ENCODE measurements at places on chromosomes 4 and X.

DNA sequence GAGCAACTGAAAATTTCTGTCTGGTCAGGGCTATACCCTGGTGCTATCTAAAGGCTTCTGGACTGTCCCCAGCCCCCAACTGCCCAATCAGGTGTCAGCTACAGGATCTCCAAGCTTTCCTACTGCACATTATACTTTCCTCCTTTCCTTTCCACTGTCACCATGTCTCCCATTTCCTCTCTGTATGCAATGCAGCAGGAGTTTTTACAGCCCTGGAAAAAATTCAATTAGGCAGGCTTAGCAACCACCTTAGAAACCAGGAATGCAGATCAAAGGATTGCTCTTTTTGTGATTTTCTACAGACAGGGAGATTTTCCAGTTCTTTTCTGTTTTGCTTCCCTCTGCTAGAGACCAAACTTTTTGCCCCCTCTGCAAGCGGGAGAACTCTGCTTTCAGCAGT, 6.0 kb upstream of the NAF1 start:
- DNase-seq: no peak

DNA sequence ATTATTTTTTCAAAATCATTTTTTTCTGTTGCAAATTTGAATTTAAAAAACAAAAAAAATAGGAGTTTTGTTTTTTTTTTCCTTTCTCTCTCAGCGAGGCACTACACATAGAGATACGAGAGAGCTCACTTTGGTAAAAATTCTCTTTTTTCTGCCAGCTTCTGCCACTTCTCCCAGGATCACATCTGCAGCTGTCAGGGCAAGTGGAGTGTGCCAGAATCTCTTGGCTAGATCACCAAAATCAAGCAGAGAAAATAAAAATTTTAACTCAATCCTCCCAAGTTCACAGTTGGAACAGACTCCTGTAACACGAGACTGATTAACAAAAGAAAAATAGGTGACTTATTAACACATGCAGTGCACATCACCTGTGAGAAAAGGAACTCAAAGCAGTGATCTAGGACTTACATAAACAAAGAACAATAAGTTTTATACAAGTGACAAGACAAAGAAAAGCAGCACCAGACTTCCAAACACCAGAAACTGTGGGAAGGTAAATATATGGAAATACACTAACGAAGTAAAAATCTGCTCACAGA, 213.2 kb upstream of the ZFP42 start:
- no peak for DNase-seq

- DNase-seq: no peak
Measured at GRCh38 chrX:68847172-68847571, 18.4 kb downstream of the EFNB1 start.

DNA sequence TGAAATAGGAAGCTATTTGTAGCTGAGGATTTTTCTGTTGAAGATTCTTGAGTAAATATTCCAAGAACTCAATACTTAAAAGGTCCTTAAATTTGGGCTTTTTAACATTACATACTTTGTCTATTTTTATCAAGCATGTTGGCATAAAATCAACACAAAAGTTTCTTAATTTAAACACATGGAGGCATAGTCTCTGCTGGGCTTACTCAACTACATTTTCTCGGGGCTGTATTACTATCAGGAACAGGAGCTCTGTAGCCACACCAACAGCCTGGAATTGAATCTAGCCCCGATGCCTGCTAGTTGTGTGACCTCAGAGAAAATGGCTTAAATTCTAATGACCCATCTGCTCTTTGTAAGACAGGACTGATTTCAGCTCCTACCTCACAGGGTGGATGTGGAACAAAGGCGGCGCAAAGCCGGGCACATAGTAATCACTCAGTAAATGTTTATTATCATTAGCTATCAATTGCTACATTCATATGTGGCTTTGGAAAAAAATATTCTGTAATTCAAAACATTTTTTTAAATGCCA, 207.0 kb downstream of the NSUN7 start:
- no peak for DNase-seq

GRCh38 chrX:24167719-24168472, 18.4 kb downstream of the ZFX start:
- no peak for DNase-seq
